ENCODE measurements at places on chromosomes 2 and 18.
A peak's percentile ranks its signal among the peaks of the same experiment; 100 is the strongest.

- peak; percentile 54 for DNase-seq
Measured at GRCh38 chr18:36297417-36298125, at the start of gene FHOD3. Gene FHOD3 (plus strand): TSS chr18:36297713. CDS start chr18:36297836, 123 bp downstream.

GRCh38 chr2:42777883-42778805 lies 14.2 kb upstream of the OXER1 start:
- no peak for DNase-seq

DNA sequence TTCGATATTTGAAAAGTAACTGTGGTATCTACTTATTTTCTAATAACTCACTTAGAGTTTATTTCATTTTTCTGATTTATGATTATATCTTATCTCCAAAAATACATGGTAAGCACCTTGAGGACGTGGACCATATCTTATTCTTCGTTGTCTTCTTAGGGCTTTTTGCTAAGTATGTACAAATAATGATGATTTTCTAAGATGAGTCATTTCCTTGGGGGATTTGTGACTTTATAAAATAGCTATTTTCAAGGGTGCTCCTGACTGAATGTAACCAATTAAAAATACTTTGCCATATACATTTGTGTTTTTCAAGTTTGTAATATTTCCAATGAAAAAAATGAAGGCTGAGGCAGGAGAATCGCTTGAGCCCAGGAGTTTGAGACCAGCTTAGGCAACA lies 56.3 kb downstream of the GREB1L start:
- no peak for DNase-seq

GRCh38 chr18:31791817-31792579 lies 31.3 kb upstream of the SLC25A52 start:
- DNase-seq, result peak; percentile 41

GRCh38 chr18:59143441-59143840 lies 3.8 kb downstream of the SEC11C start:
- no peak for DNase-seq

- DNase-seq, result no peak
Measured at GRCh38 chr2:170895023-170895757, 33.9 kb upstream of the GORASP2 start.

DNA sequence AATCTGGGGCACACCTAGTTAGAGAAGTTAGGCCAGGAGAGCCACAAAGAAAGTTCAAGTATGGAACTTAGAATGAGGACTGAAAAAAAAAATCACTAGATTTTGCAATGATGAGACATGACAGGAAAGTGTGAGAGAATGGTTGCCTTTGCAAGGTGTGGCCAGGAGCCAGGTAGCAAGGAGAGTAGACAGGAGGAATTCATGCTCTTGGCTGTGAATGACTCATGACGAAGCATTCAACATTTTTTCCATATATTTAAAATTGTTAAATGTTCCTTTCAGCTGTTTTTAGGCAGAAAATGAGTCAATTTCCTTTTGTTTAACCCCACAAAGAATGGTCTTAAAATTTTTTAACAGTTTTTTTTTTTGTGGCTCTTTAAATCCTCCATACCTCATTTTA lies 636.9 kb downstream of the PLCL1 start:
- no peak for DNase-seq

- no peak for DNase-seq
Measured at GRCh38 chr2:23706613-23707078, 220.3 kb downstream of the ATAD2B start.

- no peak for DNase-seq
Measured at GRCh38 chr2:137959166-137959565, 5.1 kb upstream of the HNMT start.

DNA sequence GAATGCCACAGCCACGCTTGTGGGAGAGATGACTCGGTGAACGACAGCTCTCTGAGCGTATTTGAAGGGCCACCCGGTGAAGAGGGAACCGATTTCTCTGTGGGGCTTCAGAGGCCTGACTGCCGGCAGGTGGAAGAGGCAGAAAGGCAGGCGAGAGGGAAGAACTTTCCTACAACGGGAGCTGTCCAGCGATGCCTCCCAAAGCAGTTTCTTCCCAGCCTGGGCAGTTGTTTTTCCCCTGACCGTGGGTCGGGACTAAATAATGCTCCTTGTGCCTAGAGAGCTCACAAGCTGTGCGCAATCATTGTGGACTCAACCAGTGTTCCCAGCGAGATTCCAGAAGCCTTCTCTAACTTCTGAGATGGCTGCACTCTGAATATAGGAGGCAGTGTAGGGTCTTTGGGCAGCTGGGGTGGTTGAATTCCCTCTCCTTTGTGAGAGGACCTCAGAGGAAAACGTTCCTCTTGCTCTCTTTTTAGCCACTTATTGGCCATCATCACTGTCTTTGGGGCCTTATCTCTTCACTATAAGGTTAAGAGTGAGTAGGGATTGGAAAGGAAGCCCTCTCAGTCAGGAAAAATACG lies 710 bp downstream of the SEC11C start:
- DNase-seq, result no peak

- peak; percentile 21 for DNase-seq
Measured at GRCh38 chr18:374721-375168, 106.9 kb upstream of the THOC1 start.

DNA sequence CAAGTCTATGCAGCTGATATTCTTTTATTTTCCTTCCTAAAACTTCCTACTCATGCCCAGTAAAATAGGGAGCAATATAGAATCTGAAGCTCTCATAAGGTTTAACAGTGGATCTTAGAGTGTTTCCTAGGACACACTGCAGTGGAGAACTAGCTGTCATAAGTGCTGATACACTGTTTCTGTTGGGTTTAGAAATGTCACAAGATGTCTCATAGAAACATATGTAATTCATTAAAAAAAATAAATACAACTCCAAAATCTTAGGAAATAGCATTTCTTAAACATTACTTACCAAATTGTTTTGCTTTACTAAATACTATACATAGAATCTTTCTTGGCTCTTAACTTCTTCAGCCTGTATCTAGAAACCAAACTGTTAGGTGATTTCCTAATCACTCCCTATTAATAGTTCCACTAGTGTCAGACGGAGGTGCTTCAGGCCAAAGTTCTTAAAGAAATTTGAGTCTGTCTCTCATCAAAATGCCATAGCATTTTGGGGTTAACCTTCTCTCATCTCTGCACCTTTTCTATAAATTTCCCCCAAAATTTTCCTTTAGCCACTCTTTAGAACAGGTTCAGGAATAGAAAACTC lies 93.7 kb downstream of the CERKL start:
- DNase-seq, result no peak

DNA sequence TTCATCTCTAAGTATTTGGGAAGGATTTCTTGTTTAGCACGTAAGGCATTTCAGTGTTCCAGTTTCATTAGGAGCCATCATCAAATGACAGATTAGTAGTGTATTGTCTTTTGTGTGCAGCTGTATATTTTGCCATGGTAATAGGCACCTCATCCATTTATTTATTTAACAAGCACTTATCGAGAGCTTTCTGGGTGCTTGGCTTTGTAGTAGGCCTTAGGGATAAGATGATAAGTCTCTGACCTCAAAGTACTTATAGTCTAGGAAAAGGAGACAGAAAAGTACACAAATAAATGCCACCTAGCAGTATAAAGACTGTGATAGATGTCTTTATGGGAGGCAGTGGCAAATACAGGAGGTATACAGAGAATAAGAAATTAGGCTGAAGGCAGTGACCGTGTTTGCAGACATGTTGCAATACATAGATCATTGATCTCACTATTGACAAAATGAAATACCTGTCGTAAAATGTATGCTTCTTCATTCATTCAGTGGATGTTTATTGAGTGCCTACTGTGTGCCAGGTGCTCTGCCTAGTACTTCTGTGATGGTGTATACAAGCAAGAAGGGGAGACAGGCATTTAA lies 265.9 kb downstream of the SETBP1 start:
- no peak for DNase-seq

DNA sequence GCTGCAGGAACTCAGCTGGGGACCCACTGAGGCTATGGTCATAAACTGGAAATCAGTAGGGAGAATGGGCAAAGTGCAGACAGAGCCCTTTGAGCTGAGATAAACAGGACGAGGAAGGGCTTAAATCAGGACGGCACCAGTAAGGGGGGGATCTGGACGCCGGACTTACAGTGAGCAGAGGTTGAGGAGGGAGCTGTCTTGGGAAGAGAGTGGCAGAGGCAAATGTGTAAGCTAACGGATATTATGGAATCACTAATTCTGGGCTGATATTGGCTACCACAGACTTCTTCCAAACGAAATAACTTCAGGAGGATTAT lies 539 bp downstream of the CYP27A1 start:
- no peak for DNase-seq

- DNase-seq, result no peak
Measured at GRCh38 chr2:67571785-67572718, 174.9 kb downstream of the ETAA1 start.

- DNase-seq, result no peak
Measured at GRCh38 chr2:22247466-22247865, 1123.7 kb downstream of the TDRD15 start.

DNA sequence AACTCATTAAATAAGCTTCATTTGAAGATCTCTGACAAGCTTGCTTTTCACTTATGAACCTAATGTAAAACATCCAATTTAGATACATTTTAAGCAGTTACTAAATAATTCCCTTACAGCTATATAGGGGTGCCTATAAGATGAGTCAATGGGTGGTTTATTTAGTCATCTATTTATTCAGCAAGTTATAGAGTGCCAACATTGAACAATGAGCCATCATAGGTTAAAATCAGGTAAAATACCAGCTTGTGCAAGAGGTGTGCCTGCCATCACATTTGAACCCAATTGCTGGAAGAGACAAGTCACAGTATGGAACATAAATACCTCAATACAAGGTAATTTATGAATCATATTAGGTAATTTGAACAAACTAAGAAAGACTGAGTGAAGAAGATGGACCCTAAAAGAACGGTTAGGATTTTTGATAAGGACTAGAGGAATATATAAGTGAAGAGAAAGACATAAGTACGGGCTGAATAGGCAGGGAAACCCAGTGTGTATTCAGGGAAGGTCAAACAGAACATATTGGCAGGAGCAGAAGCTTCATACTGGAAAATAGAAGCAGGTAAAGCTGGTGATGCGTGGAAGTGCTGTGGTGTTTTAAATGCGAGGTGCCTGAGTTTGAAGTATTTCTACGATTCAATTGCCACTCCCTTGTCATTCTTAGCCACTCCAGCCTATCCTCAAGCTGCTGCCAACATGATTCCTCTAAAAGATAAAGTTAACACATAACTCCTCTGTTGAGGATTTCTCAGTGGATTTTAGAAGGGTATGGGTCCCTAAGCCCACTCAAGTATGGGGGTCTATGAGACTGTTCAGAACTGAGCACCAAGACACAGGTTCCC lies 18.9 kb upstream of the STAT4 start:
- DNase-seq, result no peak

DNA sequence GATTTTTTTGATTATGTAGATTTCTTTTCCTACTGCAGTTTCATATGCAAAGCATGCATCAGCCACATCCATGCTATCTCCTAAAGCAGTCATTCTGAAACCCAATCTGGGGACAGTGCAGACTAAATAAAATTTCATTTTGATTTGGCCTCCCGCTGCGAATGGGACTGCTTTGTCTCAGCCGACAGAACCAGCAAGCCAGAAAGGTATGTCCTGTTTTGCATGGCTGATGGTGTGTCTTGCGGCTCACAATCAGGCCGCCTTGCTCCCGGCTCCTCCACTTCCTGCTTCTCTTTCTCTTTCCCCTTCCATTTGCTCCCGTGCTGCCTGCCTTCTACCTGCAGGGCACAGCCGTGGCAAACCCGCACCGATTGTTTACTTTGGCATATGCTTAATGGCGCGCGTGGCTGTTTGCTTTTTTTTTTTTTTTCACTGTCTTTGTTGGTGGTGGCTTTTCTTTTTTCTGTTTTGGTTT lies 419.6 kb upstream of the POU3F3 start:
- peak; percentile 12 for DNase-seq

DNA sequence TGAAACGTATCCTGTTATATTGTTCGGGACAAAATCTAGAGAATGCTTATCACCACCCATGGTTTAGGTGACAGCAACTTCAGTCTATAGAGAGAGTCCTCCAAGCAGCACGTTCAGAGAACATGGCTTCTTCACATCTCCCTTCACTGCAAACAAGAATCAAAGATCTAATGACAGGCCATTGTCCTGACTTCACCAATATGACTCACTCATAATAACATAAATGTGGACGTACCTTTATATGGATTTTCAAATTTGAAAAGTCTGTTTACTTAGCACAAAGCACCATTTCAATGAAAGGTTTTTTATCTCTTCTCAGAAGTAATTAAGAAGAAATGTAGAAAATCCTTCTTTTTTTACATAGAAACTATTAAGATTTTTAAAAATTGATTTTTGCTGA lies 46.7 kb downstream of the KLF7 start:
- DNase-seq, result no peak

DNA sequence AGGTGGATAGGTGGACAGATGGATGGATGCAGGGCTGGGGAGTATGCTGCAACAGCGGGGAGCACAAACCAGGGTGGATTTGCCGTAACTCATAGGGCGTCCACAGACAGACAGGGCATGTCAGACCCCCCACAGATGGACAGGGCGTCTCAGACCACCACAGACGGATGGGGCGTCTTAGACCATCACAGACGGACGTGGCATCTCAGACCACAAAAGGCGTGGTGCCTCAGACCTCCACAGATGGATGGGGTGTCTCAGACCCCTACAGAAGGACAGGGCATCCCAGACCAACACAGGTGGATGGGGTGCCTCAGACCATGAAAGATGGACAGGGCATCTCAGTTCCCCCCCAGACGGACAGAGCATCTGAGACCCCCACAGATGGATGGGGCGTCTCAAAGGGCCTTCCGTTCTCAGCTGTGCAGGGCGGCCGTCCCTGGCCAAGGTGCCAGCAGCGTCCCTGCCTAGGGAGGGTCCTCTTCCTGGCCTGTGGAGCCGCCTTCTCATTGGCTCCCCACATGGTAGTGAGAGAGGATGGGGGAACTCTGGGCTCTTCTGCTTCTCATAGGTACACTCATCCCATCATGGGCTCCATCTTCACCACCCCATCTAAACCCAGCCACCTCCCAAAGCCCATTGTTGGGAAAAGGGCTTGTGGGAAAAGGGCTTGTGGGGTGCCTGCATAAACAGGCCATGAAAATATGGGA lies 2.1 kb downstream of the ANKMY1 start:
- DNase-seq, result no peak

DNA sequence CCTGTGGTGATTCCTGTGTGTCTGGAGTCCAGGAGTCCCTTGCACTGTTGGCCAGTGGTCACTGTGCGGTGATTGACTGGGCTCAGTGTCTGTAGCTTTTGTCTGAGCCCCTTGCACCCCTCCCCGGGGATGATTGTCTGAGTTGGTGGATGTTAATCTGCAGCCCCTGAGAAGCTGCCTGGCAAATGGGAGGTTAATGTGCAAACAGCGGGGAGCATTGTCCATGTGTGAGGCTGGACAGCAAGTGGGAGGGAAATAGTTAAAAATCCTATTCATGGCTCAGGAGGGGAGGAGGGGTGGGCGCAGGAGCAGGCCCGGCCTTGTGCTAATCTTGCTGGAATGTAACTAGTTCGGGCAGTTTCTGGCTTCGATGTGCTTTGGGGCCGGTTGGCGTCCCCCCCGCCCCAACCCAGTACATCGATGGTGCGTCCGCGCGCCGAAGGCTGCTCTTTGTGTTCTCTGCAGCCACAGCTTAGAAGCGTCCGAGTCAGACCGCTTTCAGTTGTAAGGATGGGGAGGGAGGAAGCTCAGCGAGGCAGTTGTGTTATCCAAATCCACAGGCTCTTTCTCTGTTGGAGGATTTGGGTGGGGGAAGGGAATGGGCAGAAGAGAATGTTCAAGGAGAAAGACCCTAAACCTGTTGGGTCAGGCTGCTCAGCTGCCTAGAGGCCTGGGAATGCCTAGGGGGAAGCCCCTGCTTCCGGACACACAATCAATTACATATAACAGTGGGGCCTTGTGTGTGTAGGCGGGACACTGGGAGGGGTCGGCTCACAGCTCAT lies 71.8 kb downstream of the TGOLN2 start:
- no peak for DNase-seq

All from GM12891 (cell line).